ENCODE measurements at places on chromosomes 1 and 21. TPM values are rescaled to one million over a fixed set of nuclear protein-coding genes. Genes with fewer than 3 reads are reported as not detected.

ATXN7L2 gene
- 3.3 TPM for total RNA-seq

PCP4L1 gene
- total RNA-seq = not detected

PLA2G2F gene
- not detected for total RNA-seq

MYOG gene
- total RNA-seq = not detected

PDZK1IP1 gene
- not detected for total RNA-seq

ZNF362 gene
- total RNA-seq = 26.1 TPM

BEND5 gene
- 0.65 TPM for total RNA-seq

RSPH1 gene
- not detected for total RNA-seq

USP21 gene
- 5.9 TPM for total RNA-seq

PDZK1 gene
- 0.33 TPM for total RNA-seq

LINGO4 gene
- total RNA-seq = not detected

ANGPTL7 gene
- total RNA-seq = not detected

TPTE gene
- total RNA-seq = not detected

RIPK4 gene
- under 0.01 TPM for total RNA-seq

LRIF1 gene
- 17.8 TPM for total RNA-seq

C1QTNF12 gene
- 0.33 TPM for total RNA-seq

KRTAP7-1 gene
- total RNA-seq = not detected

PLCH2 gene
- total RNA-seq = under 0.01 TPM

GREM2 gene
- not detected for total RNA-seq

RGS13 gene
- total RNA-seq = not detected

NAV1 gene
- total RNA-seq = 84.9 TPM

All from vein endothelial cell (primary cell).